ENCODE measurements at places on chromosomes 4 and X.

GRCh38 chr4:33200377-33200776 is 2480.2 kb downstream of the PCDH7 start:
- no peak for DNase-seq

- DNase-seq, result no peak
Observed at GRCh38 chr4:175705407-175705806, 106.7 kb downstream of the GPM6A start.

DNA sequence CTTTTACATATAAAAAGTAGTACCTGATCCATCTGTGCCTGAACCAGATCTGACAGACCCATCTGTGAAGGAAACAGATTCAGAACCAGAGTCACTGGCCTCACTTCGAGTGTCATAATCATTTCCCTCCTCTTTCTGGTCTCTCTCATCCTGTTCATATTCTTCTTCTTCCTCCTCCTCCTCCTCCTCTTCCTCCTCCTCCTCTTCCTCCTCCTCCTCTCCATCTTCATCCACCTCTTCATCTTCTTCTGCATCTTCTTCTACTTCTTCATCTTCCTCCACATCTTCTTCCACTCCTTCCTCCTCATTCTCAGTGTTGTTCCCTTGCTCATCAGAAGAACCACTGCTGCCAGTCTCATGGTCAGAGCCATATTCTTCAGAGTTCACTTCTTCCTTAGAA is 12.9 kb downstream of the YTHDC1 start:
- no peak for DNase-seq

DNA sequence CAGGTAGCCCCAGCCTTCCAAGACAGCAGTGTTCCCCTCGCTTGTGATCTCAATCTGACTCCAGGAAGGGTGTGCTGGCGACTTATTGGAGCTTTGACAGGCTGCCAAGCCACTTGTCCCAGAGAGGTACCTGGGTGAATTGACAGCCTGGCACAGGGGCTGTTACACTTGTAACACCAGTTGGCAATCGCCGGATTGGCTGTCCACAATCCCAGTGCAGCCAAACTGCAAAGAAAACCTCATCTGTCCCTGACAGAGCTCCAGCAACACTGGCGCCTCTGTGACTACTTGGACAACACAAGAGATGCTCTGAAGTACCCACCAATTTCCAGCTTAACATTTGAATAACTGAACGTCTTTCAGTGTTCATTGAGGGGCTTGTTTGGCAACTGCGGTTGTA is 76.8 kb upstream of the PRPS1 start:
- no peak for DNase-seq

- DNase-seq, result no peak
Observed at GRCh38 chr4:165761963-165762362, 111.1 kb upstream of the TLL1 start.

DNA sequence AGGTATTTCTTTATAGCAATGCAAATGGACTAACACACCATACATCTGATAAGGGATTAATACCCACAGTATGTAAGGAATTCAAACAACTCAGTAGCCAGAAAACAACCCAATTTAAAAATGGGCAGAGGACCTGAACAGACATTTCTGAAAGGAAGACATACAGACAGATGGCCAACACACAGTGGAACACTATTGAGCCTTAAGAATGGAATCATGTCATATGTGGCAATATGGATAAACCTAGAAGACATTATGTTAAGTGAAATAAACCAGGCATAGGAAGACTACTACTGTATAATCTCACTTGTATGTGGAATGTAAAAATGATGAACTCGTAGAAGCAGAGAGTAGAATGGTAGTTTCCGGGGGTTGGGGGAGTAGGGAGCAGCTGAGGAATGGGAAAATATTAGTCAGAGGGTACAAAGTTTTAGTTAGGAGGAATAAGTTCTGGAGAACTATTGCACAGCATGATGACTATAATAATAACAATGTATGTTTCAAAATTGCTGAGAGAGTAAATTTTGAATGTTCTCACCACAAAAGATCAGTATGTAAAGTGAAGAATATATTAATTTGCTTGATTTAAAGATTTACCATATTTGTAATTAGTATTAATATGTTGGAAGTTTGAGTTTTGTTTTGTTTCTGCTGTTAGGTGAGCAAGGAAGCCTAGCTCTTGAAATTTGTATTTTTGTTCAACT is 25.2 kb downstream of the WDR44 start:
- DNase-seq, result no peak

- DNase-seq, result no peak
Observed at GRCh38 chr4:88803600-88804096, 106.0 kb upstream of the NAP1L5 start.
